ENCODE measurements at places on chromosomes 2 and 18.

GRCh38 chr2:86000131-86000937 is 105.4 kb downstream of the POLR1A start:
- DNase-seq, result no peak

DNA sequence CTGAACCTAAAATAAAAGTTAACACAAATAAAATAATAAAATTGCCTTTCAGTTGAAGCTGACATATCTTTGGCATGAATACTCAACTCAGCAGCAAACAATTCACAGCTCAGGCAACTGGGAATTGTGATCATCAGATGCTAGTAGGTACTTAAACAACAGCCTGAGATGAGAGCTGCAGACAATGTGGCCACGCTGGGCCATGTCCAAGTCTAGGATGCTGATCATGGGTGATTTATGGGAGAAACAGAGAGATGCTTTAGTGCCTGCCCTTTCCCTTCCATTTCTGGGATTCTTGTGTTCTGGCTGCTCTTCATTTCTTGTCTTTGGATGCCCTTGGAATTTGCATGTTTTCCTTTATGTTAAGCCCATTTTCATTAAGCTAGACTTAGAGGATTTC is 212.4 kb upstream of the CWC22 start:
- peak; percentile 65 for DNase-seq

DNA sequence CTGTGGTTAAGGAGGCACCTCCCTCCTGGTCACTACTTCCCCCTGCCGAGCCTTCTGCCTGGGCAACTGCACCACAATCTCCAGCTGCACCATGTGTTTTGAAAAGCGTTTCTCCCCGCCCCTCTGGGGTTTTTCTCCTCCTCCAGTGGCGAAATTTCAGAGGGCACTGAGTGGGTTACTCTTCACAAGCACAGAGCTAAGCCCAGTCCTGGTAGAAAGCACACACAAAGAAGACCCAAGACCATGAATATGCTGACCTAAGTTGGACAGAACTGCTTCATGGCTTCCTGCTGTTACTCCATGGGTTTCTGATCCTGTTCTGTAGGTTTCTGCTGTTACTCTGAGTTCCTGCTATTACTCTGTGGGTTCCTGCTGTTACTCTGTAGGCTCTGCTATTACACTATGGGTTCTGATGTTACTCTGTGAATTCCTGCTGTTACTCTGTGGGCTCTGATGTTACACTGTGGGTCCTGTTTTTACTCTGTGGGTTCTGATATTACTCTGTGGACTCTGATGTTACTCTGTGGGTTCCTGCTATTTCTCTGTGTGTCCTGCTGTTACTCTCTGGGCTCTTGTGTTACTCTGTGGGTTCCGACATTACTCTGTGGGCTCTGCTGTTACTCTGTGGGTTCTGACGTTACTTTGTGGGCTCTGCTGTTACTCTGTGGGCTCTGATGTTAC is 216.6 kb downstream of the RTP5 start:
- DNase-seq, result no peak

DNA sequence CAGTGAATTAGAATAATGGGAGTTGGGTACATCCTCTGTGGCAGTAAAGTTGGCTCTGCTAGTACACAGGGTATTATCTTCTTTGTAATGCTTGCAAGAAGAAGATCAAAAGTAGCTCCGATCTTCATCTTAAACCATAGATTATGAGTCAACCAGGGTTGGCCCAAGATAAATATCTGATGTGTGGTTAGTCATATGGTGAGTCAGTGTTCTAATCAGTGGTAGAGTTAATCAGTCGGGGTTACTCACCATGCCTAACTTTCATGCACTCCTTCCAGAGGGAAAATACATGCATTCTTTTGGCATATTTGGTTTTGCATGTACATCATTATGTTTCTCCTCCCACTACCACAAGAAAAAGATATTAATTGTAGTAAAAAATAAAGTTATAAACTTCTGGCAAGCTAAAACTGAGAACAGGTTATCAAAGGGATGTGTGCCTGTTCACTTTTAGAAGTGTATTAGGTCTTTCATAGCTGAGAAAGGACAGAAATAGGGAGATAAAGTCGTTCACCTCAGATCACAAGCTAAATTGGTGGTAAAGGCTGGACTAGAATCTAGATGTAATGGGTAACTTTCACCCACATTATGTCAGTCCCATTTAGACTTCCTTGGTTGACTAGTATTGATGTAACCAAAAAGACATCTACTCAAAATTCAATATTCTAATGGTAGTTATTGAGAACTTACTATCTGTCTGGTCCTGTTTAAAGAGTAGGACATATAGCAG is 684.4 kb downstream of the IRS1 start:
- DNase-seq, result peak; percentile 79

DNA sequence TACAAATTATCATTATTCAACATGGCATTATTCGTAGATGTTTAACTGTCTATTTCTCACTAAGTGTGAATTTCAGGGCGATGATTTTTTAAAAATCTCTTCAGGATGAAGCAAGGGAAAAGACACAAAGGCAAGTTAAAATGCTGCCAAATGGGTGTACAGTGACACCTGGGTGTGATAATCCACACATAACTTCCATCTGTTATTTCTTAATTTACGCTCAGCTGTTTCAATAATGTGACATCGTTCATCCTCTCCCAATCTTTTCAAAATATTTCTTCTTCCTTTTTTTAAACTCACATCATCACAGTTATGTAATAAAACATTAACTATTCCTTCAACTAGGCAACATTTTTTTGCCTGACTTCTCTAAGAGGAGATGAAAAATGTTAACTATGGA is 10.6 kb downstream of the PDE1A start:
- no peak for DNase-seq

- DNase-seq, result no peak
These were observed 73.9 kb downstream of the MTCL1 start for GRCh38 chr18:8779251-8779650.

DNA sequence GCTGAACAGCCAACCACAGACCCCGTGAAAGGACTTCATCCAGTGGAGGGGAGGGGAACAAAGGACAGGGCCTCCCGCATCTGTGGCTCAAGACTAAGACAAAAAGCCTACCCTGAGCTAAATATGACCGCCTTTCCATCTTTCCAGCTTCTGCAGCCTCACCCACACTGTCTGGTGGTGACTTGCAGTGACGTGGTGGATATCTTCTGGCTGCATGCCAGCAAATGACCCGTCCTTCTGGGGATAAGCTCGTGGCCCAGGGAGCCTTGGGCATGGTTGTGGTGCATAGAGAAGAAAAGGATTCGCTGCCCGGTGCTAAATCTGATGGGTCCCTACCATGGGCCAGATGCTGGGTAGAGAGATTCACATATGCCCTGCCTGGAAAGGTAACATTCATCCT is 8.7 kb upstream of the NGEF start:
- DNase-seq, result no peak

- no peak for DNase-seq
These were observed 13.5 kb upstream of the SFXN5 start for GRCh38 chr2:73084971-73085370.

- DNase-seq, result no peak
These were observed 11.2 kb downstream of the DBI start for GRCh38 chr2:119377993-119378345.

DNA sequence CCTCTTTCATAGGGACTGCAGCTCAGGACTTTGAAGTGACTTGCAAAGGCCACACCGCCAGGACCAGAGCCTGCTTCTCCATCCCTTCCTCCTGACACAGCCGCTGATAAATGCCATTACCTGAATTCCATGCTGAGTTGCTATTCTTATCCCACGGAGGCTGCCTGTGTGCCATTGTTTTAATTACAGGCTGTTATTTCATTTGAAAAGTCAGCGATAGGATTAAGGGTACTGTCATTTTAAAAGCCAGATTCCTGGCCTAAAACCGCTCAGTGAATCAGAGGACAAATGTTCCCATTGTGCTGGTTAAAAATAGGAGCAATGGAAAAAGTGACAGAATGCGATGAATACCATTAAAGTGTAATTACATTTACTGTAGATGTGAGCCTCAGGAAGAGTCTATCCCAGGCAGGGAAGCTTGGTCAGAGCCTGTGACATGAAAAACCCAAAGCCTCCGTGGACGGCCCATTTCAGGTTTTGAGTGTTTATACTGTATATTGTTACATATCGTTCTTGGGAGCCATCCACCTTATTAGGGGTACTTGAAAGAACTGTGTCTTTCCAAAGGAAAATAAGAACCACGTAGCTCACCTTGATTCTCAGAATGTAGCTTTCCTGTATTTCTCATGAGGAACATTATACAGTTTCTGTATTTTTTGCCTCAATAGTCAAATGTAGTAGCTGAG is 41.3 kb downstream of the PDCL3 start:
- no peak for DNase-seq

- no peak for DNase-seq
These were observed 1.4 kb upstream of the SF3B6 start for GRCh38 chr2:24077535-24077877.
